Gastrocnemius medialis (tissue), 4 donors: ENCODE measurements at places on chromosomes 12 and 14. TPM values are rescaled to one million over a fixed set of nuclear protein-coding genes. Genes with fewer than 3 reads are reported as not detected.

CRIP2 gene
- 39.7 TPM for total RNA-seq

DNA sequence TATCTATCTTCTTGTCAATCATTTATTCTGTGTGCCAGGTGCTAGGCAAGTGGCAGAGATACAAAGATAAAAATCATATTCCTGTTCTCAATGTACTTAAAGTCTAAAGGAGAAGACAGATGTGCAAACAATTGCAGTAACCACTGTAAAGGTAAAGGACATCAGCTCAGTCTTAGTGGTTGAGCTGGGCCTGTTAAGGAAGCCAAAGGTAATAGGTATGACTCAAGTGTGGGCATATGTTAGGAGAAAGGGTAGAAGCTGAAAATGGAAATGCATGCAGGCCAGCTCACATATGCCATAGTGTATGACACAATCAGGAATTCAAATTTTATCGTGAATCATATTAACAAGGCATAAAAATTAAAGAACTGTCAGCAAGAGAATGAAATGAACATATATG is 49.8 kb downstream of the FAR2 start:
- H3K4me3 ChIP-seq = no peak overlapping the region
- H3K27ac ChIP-seq = no peak overlapping the region
- H3K36me3 ChIP-seq = no peaks in the 10 kb centered on the region

GRCh38 chr12:62520361-62520760 is 53.7 kb downstream of the MON2 start:
- H3K4me1 ChIP-seq = no peaks in the 10 kb centered on the region
- H3K36me3 ChIP-seq = peaks cover 2% of the 10 kb centered on the region
- H3K4me3 ChIP-seq = no peak overlapping the region
- H3K27me3 ChIP-seq = no peaks in the 10 kb centered on the region
- H3K27ac ChIP-seq = no peak overlapping the region
- DNase-seq = no peak

AKAP5 gene
- total RNA-seq = 0.04 TPM

DNA sequence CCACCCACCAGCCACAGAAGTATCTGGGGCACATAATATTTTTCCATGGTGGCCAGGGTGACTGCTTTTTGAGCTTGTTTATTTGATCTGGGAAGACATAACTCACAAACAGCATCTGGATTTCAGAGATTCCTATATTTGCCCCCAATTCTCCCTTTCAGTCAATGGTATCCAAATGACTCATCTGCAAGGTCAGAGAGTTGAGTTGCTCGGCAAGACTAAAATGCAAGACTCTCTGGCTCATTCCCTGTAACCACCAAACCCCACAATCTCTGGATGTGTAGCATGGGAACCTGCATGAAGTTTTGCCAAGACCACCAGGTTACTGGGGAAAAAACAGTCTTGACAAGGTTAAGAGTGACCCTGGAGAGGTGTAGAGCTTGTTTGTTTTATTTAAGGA is 174.9 kb upstream of the FAR2 start:
- no peaks in the 10 kb centered on the region for H3K36me3 ChIP-seq
- no peaks in the 10 kb centered on the region for H3K27me3 ChIP-seq
- H3K27ac ChIP-seq = no peak overlapping the region
- no peak overlapping the region for H3K4me3 ChIP-seq

- DNase-seq = no peak
- H3K27ac ChIP-seq = no peak overlapping the region
- peaks cover 3% of the 10 kb centered on the region for H3K4me1 ChIP-seq
- H3K27me3 ChIP-seq = no peaks in the 10 kb centered on the region
- H3K36me3 ChIP-seq = no peaks in the 10 kb centered on the region
These were observed 8.6 kb upstream of the CD27 start for GRCh38 chr12:6435961-6436715.
